Neural cell (in vitro differentiated cells): ENCODE measurements at places on chromosomes 3 and 15. TPM values are rescaled to one million over a fixed set of nuclear protein-coding genes. Genes with fewer than 3 reads are reported as not detected.

The IL17RB gene
- polyA plus RNA-seq = 0.83 and 2.2 TPM in 2 replicates

The GABPB1 gene
- 20.6 and 34.1 TPM in 2 replicates for polyA plus RNA-seq

The TNFSF10 gene
- polyA plus RNA-seq = not detected in 2 replicates

The KNL1 gene
- 0.38 and 2.4 TPM in 2 replicates for polyA plus RNA-seq

The SCN11A gene
- 2.2 and 2.8 TPM in 2 replicates for polyA plus RNA-seq

The HIGD1A gene
- polyA plus RNA-seq = 303 and 350 TPM in 2 replicates

The RLBP1 gene
- polyA plus RNA-seq = 0.16 TPM in 1 of 2 replicates, not detected in the other

The CNTN3 gene
- 24.0 and 31.8 TPM in 2 replicates for polyA plus RNA-seq
